ENCODE measurements at places on chromosomes 11 and 22. TPM values are rescaled to one million over a fixed set of nuclear protein-coding genes. Genes with fewer than 3 reads are reported as not detected.

DNA sequence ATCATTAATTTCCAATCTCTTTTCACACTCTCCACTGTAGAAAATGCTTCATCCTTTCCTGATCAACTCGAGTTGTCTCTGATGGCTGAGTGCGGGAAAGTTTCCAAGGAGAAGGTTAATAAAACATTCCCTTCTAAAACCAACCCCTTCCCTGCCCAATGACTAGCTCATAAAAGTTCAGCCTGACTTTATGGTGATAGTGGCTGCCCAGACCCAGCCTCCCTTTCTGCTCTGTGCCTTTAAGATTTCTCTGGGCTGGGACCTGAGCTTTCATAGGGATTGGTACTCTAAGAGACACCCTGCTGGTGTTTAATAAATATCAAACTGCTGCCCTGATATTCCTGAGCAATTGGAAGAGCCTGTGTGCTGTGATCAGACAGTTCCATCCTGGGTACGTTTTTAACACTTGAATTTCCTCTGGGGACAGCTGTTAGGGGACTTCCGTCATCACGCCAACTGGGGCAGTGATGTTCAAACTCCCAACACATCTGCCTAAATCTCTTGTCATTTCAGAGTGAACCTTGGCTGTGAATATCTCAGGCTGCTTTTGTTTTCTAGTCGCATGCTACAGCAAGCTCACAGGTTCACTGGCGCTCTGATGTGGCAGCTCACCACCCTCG is 195.0 kb upstream of the KIRREL3 start:
- H3K36me3 ChIP-seq: no peaks in the 10 kb centered on the region
- H3K4me3 ChIP-seq: no peak overlapping the region

The RNF26 gene
- polyA plus RNA-seq: 31.8 TPM

The CAVIN3 gene
- polyA plus RNA-seq: 33.2 TPM

DNA sequence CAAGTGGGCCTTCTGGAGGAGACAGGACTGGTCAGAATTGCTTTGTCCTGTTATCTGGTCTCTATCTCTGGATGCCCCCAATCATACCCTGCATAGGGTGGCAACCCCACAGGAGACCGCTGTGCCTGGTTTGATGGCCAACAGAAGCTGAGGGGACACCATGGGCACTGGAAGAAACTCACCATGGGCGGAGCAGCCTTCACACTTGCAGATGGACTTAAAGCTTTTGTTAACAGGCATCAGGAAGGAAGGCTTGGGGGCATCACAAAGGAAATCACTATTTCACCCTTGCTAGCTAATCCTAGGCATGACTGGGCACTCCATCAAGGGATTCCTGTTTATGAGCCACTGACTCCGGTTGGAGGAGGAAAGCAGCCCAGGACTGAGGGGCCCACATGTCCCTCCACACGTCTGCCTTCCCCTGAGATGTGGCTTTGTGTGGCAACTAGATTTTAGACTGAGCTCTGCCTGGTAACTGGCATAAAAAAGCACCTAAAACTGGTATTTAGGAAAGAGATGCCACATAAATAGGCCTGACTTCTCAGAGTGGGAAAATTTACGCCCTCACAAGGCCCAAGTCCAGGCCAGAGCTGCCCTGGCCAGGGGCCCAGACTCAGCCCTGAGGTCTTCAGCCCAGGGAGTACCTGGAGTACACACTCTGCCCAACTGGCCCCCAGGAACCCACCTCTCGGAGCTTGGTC is 57.0 kb upstream of the LYVE1 start:
- no peak overlapping the region for H3K4me3 ChIP-seq
- H3K4me1 ChIP-seq: no peaks in the 10 kb centered on the region
- H3K27ac ChIP-seq: no peak overlapping the region
- H3K36me3 ChIP-seq: no peaks in the 10 kb centered on the region
- H3K27me3 ChIP-seq: no peaks in the 10 kb centered on the region

- H3K4me3 ChIP-seq: no peak overlapping the region
- no peaks in the 10 kb centered on the region for H3K36me3 ChIP-seq
- DNase-seq: no peak
- no peaks in the 10 kb centered on the region for H3K27me3 ChIP-seq
- H3K27ac ChIP-seq: no peak overlapping the region
Observed at GRCh38 chr11:34426766-34427185, 12.0 kb upstream of the CAT start.

DNA sequence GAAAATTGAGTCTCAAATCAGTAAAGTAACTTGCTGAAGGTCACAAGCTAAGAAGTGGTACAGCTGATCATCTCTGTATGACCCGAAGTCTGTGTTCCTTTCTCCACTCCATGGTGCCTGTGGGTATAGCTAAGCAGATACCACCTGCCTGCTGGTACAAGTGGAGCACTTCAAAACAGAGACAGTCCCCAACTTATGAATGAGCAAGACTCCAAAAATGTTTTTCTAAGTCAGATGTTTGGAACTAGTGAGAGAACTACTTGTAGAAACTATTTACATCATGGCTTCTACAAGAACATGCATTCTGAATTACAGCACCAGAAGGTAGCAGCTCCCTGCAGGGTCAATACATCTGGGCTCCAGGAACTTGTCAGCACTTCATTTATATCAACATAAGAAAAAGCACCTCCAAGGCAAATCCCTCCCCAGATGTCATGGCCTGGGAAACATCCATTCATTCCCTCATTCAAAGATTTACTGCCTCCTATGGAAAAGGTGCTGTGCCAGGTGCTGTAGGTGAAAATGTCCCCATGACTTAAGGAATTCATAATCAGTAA is 94.7 kb downstream of the SERGEF start:
- peak; percentile 50 for DNase-seq
- H3K36me3 ChIP-seq: no peaks in the 10 kb centered on the region
- H3K4me1 ChIP-seq: peaks cover 23% of the 10 kb centered on the region
- H3K27ac ChIP-seq: peak overlapping the region; percentile 78

The THYN1 gene
- 216 TPM for polyA plus RNA-seq

DNA sequence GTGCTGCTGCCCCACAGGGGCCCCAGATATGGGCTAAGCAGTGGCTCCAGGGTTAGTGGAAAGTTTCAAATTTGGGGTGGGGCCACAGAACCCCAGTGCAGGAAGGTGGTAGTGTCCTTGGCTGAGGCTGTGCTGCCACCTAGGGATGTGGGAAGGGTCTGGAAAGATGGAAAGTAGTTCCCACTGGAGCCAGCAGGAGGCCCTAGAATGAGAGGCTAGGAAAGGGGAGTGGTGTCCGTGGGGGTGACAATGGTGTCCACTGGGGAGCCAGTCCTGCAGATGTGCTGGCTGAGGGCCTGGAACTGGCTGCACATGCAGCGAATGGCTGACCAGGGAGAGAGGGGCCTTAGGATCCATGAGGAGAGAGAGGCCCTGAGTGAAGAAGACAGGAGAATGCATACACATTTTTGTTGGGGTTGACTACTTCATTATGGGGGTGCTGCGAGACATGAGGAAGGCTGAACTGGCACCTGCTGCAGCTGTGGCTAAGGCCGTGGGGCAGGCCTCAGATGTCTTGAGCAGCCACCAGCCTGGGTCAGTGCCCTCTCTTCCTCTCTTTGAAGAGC is 21.1 kb downstream of the RFPL3 start:
- no peak overlapping the region for H3K27ac ChIP-seq
- peak; percentile 93 for DNase-seq
- H3K36me3 ChIP-seq: no peaks in the 10 kb centered on the region
- no peaks in the 10 kb centered on the region for H3K27me3 ChIP-seq

DNA sequence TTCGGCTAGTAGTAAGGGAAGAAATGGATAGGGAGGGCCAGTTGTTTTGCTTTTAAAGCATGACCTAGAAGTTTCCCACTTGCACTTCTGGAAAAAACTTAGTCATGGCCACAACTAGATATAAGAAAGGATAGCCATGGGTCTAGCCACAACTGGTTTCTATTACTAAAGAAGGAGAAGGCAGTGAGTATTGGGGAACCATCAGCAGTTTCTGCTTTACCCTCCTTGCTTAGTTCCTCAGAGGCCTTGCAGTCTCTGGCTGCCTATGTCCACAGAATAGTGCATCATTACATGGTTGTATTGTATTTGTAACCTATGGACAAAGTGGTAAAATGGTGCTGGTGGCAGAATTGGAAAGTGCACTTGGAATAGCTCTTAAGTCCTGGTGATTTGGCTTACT is 35.6 kb downstream of the NXPE1 start:
- H3K4me1 ChIP-seq: no peaks in the 10 kb centered on the region
- no peak overlapping the region for H3K27ac ChIP-seq
- H3K4me3 ChIP-seq: no peak overlapping the region
- H3K27me3 ChIP-seq: no peaks in the 10 kb centered on the region
- H3K36me3 ChIP-seq: no peaks in the 10 kb centered on the region

- no peaks in the 10 kb centered on the region for H3K36me3 ChIP-seq
- no peak for DNase-seq
- H3K27ac ChIP-seq: no peak overlapping the region
- H3K27me3 ChIP-seq: no peaks in the 10 kb centered on the region
- no peak overlapping the region for H3K4me3 ChIP-seq
- H3K4me1 ChIP-seq: no peaks in the 10 kb centered on the region
Observed at GRCh38 chr22:37409459-37410050, 17.7 kb downstream of the ELFN2 start.

DNA sequence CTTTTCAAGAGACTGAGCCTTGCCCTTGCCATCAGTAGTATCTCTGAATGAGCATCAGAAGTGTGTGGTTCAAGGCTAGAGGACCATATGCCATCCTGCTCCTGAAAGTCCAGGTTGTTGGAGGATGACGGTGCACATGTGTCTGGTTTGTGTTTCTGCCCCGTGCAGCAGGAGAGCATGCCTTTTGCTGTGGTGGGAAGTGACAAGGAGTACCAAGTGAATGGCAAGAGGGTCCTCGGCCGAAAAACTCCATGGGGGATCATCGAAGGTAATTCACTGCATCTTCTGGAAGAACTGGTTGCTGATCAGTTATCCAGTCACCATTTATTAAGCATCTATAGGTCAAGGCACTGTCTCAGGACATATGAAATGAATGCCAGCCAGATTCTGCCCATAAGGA is 6.1 kb upstream of the WBP2NL start:
- H3K27me3 ChIP-seq: no peaks in the 10 kb centered on the region
- no peak overlapping the region for H3K4me3 ChIP-seq
- H3K36me3 ChIP-seq: no peaks in the 10 kb centered on the region
- H3K4me1 ChIP-seq: no peaks in the 10 kb centered on the region
- H3K27ac ChIP-seq: no peak overlapping the region
- DNase-seq: no peak

DNA sequence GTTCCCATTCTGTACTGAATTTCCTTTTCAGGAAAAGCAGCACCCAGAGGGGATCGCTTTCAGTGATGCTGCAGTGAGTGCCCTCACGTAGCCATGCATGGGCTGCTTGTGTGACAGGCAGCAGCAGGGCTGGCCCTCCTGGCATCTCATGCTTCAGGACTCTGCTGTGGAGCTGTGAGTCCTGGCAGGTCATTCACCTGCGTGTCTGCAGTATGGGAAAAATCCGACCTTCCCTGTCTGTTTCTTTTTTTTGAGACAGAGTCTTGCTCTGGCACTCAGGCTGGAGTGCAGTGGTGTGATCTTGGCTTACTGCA is 13.4 kb downstream of the GLB1L2 start:
- no peak overlapping the region for H3K4me3 ChIP-seq
- peaks cover 14% of the 10 kb centered on the region for H3K4me1 ChIP-seq

GRCh38 chr11:131041331-131042040 is 125.2 kb upstream of the SNX19 start:
- H3K27ac ChIP-seq: no peak overlapping the region
- peaks cover 8% of the 10 kb centered on the region for H3K4me1 ChIP-seq
- no peak overlapping the region for H3K4me3 ChIP-seq
- no peak for DNase-seq
- no peaks in the 10 kb centered on the region for H3K27me3 ChIP-seq

- H3K27ac ChIP-seq: no peak overlapping the region
- no peaks in the 10 kb centered on the region for H3K27me3 ChIP-seq
- H3K4me1 ChIP-seq: peaks cover 6% of the 10 kb centered on the region
Observed at GRCh38 chr11:43381802-43382201, 23.1 kb downstream of the TTC17 start.

DNA sequence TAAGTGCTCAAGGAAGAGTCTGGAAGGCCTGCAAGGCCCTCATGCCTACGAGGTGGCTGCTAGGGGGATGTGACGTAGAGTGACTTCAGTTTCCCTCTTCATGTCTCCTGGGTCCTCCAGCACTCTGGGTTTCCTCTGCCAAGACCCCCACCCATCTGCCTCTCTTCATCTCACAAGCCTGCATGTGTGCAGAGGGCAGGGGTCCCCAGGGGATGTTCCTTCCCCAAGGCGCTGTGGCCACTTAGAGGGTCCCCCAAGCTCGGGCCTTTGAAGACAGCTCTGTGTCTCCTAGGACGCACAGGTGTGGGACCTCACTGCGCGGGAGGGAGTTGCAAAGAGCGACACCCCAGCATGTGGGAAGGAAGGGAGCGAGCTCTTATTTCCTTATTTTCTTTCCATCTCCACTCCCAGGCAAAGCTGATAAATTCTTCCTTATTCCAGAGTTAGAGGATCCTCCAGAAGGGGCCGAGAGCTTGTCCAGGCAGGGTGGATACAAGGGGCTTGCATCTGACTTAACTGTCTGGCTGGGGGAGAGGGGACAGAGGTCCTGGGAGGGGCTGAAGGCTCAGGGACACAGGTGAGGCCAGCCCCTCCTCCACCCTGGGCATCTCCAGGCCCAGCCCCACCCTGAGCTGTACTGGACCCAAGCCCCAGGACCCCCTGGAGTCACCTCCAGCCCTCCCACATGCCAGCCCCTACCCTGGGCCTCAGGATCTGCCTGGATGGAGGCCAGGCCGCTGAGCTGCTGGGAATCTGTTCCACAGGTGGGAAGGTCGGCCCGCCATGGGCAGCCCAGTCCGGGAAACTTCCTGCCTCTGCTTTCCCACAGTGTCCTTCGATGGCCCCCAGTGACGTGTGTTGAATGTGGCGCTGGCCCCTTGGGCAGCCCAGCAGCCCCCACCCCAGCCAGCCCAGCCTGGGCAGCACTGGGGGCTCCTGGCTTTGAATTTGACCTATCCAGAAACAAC is 59.7 kb upstream of the KCNQ1OT1 start:
- peaks cover 38% of the 10 kb centered on the region for H3K27me3 ChIP-seq
- H3K36me3 ChIP-seq: no peaks in the 10 kb centered on the region
- no peaks in the 10 kb centered on the region for H3K4me1 ChIP-seq
- H3K4me3 ChIP-seq: no peak overlapping the region
- H3K27ac ChIP-seq: no peak overlapping the region

DNA sequence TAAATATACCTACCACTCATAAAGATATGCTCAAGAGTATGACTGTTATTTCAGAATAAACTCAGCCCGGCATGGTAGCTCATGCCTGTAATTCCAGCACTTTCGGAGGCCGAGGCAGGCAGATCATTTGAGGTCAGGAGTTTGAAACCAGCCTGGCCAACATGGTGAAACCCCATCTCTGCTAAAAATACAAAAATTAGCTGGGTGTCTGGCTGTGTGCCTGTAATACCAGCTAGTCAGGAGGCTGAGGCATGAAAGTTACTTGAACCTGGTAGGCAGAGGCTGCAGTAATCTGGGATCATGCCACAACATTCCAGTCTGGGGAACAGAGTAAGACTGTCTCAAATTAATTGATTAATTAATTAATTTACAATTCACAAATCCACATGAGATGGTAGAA is 208.2 kb upstream of the PDGFD start:
- no peaks in the 10 kb centered on the region for H3K27me3 ChIP-seq
- H3K36me3 ChIP-seq: no peaks in the 10 kb centered on the region
- H3K27ac ChIP-seq: no peak overlapping the region
- no peak overlapping the region for H3K4me3 ChIP-seq

The P2RY2 gene
- polyA plus RNA-seq: 0.40 TPM

Data from GM23338 (cell line).